ENCODE measurements at places on chromosomes 4 and X.

DNA sequence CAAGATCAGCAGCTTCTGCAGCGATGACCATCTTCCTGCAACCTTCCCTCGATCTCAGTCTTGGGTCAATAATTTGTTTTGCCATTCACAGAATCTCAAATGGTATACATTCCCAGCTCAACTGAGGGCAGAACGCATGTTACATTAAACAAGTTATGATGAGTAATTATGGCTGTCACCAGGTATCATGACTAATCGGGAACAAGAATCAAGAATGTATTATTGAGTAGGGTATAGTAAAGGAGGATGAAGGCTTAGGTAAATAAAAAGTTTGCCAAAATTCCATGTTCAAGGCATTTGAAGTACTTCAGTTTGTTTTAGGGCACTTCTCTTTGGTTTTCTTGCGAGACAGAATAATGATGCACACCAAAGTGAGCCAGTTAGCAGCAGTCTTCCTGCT is 194.1 kb downstream of the SH2D1A start:
- no peak for DNase-seq

- DNase-seq: no peak
These were observed 14.7 kb downstream of the TRMT2B start for GRCh38 chrX:101037231-101037630.

- DNase-seq: no peak
These were observed 519.9 kb downstream of the INPP4B start for GRCh38 chr4:142326181-142326580.

GRCh38 chr4:77453911-77454310 is 151.7 kb upstream of the CXCL13 start:
- DNase-seq: no peak

DNA sequence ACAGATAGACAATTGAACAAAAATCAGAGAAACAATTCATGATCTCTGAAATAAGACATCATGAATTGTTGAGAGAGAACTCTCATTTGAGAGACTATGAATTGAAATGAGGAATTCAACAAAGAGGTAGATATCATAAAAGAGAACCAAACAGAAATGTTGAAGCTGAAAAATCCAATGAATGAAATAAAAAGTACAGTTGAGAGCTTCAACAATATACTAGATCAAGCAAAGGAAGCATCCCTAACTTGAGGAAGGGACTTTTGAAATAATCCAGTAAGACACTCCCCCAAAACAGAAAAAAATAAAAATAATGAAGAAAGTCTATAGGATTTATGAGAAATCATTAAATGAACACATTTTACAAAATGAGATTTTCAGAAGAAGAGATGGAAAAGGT is 310.0 kb upstream of the PCDH10 start:
- no peak for DNase-seq

- no peak for DNase-seq
These were observed 497.5 kb downstream of the KCNIP4 start for GRCh38 chr4:21451032-21451431.

DNA sequence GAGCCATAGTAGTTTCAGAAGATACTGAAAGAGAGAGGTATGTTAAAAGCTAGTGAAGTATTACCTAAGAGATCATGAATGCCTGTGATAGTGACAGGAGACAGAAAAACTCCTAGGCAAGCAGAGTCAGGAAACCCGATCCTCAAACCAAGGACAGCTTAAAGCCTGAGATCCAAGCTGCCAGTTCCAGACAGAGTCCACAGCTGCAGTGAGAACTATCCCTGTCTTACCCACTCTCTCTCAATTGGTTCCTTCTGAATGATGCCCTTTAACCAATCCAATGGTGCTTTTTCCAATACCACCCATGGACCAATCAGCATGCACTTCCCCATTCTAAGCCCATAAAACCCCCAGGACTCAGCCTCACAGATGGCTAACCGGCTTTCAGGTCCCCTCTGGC is 90.4 kb upstream of the PCDH10 start:
- DNase-seq: no peak

- no peak for DNase-seq
These were observed 35.1 kb downstream of the FBXO8 start for GRCh38 chr4:174248407-174248806.

DNA sequence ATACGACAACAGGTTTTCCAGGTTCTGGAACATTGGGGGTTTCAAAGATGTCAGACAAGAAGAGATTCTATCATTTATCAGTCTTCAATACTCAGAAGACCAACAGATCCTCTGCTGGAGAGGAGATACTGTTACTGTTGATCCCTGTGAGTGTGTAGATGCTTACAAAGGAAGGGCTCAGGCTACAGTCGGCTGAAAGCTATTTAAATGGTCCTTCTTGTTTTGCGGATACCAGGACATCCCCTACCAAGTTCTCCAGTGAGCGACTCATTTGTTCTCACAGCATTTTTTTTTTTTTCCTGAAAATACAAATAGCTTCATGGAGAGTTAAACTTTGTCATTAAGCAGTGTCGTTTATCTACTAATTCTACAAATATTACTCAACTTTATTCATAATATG is 201.6 kb downstream of the CAMK2D start:
- no peak for DNase-seq

GRCh38 chr4:77126809-77127208 is 30.2 kb upstream of the CCNG2 start:
- DNase-seq: no peak

GRCh38 chr4:111997785-111998184 is 147.5 kb upstream of the FAM241A start:
- no peak for DNase-seq

DNA sequence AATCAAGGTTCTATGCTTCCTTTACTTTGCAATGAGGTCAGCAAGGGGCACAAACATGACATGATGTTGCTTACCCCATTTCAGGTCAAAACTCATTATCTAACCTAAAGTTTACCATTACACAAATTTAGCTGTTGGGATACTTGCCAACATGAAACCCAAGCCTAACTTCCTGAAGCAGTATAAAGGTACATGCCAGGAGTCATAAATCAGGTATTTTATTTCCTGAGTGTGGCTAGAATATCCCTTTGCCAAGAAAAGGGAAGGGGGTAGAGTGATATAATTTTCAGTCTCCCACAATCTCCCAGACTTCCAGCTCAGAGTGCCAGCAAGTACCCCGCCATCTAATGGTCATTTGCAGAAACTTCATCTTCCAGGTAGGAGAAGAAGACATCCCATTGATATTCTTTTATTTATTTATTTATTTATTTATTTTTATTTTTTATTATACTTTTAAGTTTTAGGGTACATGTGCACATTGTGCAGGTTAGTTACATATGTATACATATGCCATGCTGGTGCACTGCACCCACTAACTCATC is 136.6 kb downstream of the NEXMIF start:
- no peak for DNase-seq

DNA sequence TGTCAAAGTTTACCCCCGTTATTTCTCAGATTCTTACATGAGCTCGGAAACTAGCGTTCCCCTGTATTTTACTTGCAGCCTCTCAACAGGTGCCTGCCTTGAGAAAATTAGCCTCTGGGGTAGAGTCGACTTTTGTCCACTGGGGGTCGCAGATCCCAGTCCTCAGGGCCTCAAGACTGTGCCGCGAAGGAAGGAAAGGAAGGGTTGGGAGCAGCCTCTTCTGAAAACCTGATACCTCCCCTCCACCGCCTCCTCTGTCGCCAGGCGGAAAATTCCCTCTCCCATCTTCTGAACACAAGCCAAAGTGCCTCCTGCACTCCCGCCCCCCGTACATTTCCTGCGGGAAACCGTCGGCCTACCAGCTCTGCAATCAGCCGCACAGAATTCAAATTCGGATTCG is 44.4 kb upstream of the TMSB15B start:
- peak; percentile 51 for DNase-seq

GRCh38 chrX:95332530-95332929 is 1352.1 kb upstream of the DIAPH2 start:
- no peak for DNase-seq

DNA sequence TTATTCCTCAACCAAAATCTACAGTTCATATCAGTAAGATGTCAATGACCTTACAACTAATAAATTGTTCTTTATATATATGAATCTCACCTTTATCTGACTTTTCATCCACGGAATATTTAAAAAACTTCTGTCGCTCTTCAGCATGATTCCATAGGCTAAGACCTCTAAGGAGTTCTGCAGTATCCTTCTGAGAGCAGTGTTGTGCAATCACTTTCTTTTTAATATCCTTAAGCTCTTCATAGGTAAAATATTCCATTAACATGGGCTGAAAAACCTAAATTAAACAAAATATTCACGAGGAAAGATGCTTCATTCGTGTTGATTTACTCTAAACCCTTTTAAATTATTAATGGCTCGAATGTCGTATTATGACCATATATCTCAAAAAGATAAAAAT is 16.7 kb downstream of the FBXL5 start:
- no peak for DNase-seq

DNA sequence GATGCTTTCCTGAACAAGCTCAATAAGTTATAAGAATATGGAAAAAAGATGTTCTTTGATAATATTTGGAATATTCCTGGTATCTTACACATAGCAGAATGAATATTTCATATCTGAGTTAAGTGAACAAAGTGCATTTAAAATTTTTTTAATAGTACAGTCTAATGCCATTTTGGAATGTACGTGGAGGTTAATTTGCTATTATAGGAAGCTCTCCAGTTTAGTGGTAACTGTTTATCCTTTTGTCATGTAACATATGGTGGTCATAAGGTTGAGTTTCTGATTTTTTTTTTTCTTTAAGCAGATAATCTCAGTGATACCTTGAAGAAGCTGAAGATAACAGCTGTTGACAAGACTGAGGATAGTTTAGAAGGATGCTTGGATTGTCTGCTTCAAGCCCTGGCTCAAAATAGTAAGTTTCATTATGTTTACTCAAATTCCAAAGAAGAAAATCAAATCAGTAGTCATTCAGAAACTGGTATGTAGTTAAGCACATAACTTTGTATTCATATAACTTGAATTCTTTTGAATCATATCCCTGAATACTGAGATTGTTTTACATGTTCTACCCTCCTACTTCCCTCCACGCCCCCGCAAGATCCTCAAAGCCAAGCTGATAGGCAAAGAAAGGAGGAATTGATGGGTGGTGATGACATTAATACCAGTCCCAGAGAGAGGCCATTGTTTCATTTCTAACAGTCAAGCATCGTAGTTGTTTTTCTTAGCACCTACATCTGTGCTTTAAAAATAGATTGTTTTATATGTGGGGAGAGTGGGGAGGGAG is 32.1 kb downstream of the RAP1GDS1 start:
- DNase-seq: no peak

DNA sequence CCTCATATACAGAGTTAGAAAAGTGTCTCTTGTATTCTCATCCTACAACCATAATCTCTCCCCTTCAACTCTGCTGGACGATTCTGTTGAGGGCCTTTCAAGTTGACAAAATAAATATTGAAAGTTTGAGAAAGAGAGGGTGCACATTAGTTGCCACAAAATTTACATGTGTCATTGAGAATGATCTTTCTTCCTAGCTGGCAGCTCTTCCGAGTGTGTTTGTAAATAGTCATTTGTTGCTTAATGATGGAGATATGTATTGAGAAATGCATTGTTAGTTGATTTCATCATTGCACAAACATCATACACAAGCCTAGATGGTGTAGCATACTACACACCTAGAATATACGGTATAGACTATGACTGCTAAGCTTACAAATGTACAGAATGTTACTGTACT is 632.8 kb upstream of the AMOT start:
- no peak for DNase-seq

GRCh38 chr4:39324446-39324845 is 41.7 kb downstream of the RFC1 start:
- DNase-seq: no peak

DNA sequence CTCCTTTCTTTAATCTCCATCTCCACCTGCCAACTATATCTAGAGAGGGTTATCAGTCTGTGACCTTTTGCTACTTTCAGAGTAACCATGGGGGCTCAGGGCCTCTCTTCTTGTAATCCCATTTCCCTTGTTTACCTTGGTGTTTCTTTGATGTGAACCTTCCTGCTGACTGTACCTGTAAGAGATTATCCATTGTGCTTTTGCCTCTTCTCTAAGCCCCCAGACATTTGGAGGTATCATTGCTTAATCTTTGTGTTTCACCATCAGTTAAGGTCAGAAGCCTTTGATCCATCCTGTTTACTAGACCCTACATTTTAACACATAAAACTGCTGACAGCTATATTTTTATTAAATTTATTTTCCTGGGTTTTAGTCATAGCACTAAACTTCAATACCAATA is 111.8 kb upstream of the RAP2C start:
- no peak for DNase-seq

DNA sequence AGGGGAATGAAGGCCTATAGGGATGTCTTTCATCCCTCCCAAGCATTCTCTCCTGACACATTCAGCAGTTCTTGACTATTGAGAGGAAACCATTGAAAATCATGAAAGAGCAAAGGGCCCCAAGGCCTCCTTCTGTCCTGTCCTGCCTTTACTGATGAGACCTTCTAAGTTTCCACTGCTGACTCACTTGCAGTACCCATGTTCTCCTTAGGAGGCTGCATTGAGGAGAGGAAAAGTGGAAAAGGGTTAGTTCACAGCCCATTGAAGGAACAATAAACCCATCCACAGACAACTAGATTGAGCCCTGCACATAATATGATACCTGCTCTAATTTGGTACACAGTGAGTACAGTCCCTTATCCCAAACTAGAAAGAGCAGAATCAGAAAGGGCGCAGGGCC is 115.1 kb upstream of the PNPLA4 start:
- DNase-seq: no peak

DNA sequence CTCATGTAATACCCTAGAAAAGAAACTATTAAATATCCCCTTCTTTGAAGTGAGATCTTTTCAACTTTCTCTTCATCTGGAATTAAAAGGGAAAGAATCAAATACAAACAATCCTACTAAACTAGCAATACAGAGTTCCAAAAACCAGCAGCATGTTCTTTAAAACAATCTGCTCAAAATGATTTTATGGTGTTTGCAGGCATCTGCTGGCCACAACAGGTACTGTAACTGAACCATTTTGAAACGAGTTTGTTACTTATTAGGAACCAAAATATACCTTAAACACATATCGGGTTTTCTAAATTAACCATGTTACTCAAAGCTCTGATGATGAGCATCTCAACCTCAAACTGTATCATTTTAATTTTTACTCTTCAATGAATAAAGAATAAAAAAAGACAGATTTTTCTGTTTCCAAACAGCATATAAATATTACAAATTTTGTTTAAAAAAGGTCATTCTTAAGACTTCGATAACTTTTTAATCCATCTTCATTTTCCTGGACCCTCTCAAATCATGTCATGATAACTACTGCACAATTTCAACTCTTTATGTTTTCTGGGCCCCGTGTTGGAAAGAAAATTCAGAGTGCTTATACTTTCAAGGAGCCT is 56.5 kb downstream of the ARAP2 start:
- no peak for DNase-seq

DNA sequence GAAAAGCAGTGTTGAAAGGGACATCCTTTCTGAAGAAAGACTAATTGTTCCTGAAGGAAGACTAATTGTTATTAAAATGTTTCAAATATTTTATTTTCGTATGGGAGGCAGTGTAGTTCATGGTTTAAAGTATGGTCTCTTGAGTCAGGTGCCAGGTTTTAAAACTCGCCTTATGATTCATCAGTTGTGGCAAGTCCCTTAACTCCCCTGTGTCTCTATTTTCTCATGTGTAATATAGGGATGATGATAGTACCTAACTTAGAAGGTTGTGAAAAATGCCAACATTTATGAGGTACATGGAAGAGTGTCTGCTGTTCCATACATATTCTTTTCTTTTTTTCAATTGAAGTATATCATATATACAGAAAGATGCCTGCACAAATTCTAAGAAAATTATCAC is 414.2 kb upstream of the DIPK2B start:
- DNase-seq: no peak

GRCh38 chrX:121455890-121456289 is 408.5 kb downstream of the GLUD2 start:
- DNase-seq: no peak
